ENCODE measurements at places on chromosomes 16 and 17. TPM values are rescaled to one million over a fixed set of nuclear protein-coding genes. Genes with fewer than 3 reads are reported as not detected.

The KRTAP4-4 gene
- not detected for total RNA-seq

The ZPBP2 gene
- total RNA-seq = not detected

The SLC12A3 gene
- total RNA-seq = not detected

The NOXO1 gene
- 1.2 TPM for total RNA-seq

The B4GALNT2 gene
- not detected for total RNA-seq

The MYL11 gene
- not detected for total RNA-seq

The IL32 gene
- total RNA-seq = 0.82 TPM

The KCNJ12 gene
- total RNA-seq = 0.82 TPM

Measured in frontal cortex (tissue), 4 donors.